ENCODE measurements at places on chromosomes 2 and 18.

GRCh38 chr18:50289108-50289443 lies 1.6 kb upstream of the CXXC1 start:
- no peak for DNase-seq

GRCh38 chr18:12744103-12744502 lies 41.3 kb downstream of the PSMG2 start:
- DNase-seq, result no peak

- DNase-seq, result no peak
Measured at GRCh38 chr2:232809349-232810124, 33.2 kb upstream of the KCNJ13 start.

DNA sequence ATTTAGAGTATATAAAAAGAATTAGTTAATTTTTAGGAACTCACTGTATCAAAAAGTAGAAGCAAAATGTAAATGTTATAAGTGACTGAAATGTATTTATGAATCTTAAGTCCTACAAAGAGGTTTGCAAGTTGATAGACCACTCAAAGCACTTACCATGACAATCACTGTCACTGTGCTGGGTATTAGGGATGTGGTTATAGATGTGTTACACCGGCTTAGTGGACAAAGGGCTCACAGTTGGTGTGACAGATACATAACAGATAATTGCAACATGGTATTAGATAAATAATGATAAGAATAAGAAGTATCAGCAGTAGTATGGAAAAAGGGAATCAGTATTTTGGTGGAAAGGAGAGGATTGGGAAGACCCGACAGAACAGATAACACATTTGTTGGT lies 21.6 kb downstream of the AGFG1 start:
- no peak for DNase-seq

DNA sequence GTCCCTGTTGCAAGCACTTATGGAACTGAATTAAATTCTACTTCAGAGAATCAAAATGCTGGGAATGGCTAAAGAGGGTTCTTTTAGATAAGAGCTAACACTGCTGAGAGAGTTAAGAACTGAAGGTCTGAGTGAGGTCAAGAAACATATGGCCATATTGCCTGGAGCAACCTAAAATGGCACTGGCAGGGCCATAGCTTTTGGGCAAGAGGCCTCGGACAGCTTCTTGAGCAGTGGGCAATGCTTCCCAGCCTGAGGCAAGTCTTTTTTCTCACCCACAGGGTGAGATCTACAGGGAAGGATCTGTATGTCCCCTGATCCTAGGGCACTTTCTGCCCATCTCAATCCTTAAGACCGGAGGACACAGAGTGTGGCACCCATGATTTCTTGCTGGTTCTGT lies 244.6 kb upstream of the NT5C1B start:
- DNase-seq, result no peak

DNA sequence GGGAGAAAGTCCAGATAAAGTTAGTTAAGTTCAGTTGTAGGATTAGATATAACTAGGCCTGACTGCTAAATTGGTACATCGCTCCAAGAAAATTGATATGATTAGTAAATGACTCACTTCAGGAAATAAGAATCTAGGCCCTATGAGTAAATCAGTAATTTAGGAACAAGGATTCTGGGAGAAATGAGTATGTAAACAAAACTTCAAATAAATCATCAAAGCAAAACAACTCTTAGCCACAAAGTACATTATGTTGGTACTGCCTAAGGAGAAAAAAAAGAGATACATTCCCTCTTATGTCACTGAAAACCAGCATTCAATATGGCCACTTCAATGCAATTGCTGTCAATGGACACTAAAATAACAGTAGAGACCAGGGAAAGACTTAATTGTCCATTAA lies 529.1 kb downstream of the ZNF804A start:
- no peak for DNase-seq

GRCh38 chr2:7845332-7845731 lies 836.5 kb upstream of the ID2 start:
- DNase-seq, result no peak

DNA sequence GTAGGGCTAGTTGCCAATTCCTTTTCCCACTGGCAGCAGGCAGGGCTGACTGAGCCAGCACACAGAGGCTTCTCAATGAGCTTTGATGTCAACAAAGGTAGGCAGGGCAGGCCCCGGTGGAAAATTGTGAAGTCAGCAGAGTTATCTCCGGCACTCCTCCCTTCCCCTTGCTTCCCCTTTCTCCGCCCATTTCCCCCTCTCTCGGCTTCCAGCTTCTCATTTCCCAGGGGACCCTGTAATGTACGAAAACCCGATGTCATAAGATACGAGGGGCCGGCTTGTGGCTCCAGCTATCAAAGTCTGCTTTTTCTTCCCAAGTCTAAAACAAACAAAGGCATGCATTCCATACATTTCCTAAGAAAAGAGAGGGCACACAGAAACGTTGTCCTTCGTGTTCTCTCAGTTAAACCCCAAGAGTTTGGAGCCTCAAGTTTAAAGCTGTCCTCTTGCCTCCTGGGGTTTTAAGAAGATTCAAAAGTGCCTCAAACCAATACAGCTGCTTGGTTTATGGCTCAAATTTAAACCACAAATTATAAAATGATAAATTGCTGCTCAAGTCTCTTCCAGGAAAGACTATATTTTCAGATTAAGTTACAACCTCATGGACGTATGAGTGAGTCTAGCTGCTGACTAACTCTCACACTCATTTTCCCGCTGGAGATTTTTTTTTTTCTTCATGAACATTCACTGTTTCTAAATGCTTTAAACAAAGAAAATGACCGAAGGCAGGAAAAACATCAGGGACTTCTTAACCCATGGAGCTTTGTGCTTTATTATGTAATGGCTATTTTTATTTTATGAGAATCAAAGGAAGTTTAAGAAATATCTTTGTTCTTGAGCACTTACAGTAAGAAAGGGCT lies 27.2 kb upstream of the EML4 start:
- DNase-seq, result no peak

GRCh38 chr2:232900811-232901735 lies 31.0 kb downstream of the SNORC start:
- no peak for DNase-seq

GRCh38 chr18:420661-421246 lies 79.7 kb downstream of the COLEC12 start:
- no peak for DNase-seq

- no peak for DNase-seq
Measured at GRCh38 chr18:22952525-22952924, 19.4 kb downstream of the RBBP8 start.

- DNase-seq, result no peak
Measured at GRCh38 chr2:120844070-120844738, 108.5 kb downstream of the GLI2 start.

DNA sequence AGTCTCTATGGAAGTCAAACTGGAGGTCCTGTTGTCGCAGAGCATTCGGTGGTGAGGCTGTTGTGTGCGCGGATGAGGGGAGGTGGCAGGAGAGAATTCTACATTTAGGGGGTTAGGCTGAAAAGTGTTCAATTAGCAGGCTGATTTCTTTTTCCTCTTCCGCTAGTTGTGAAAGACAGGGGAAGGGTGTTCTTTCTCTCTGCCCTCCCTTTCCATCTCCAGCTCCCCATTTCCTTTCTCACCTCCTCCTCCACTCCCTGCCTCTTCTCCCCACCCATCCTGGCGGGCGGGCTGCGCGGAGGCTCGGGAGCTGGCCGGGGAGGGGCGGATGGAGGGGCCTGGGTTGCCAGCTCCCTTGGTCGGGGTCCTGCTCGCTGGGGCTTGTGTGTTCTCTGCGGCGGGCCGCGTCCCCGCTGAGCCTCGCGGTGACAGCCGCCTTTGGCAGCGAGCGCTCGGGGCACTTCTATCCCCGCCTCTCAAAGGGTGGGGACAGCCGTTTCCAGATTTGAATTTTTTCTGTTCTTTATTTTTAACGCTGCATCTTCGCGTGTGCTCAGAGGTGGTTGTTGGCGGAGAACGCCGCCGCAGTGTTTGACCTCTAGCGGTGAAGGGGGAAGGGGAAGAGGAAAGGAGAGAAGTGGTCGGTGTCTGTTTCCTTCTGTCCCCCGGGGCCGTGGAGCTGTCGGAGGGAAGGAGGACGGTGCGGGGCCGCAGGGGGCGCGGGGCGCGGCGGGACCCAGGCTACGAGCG lies 3.6 kb downstream of the SOX11 start:
- DNase-seq, result no peak

GRCh38 chr2:238145851-238146250 lies 7.4 kb downstream of the KLHL30 start:
- no peak for DNase-seq

DNA sequence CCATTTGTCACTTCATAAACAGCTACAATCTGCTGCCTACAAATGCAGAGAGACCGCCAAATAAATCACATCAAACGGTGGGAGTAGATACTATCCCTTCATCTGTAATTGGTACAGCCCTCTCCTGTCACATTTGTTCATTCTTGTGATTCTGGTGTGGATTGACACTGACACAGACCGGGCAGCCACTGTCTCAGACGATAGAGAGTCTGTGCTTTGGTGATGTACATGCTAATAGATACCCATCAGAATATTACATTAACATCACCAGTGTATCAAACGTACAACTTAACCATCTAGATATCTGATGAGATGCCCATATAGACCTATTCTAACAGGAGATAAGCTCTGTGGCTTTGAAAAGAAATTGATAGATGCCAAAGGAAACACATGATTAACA lies 419.7 kb upstream of the ZEB2 start:
- no peak for DNase-seq

DNA sequence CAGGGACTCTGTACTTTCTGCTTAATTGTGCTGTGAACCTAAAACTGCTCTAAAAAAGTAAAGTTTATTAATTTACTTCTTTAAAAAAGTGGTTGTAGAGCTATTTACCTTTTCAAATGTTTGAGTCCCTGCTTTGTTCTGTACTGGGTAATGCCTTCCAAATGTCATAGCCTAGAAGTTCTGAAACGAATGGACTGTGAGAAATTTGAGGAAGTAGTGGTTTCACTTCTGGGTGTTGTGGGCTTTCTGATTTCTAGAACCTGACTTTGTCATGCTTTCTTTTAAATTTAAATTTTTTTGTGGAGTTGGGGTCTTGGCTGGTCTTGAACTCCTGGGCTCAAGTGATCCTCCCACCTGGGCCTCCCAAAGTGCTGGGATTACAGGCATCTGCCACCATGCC lies 44.6 kb downstream of the SMAD4 start:
- DNase-seq, result no peak

DNA sequence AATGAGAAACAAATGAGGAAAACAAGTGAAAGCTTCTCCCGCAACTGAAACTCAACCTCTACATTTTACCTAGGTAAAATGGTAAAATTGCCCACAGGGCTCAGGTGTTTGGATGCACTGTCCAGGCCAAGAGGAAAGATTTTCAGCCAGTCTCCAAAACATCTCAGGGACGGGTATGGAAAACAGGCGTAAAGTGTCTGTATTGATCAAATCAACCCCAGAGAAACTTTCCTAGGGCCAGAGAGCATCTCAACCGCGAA lies 361 bp upstream of the HAT1 start:
- no peak for DNase-seq

DNA sequence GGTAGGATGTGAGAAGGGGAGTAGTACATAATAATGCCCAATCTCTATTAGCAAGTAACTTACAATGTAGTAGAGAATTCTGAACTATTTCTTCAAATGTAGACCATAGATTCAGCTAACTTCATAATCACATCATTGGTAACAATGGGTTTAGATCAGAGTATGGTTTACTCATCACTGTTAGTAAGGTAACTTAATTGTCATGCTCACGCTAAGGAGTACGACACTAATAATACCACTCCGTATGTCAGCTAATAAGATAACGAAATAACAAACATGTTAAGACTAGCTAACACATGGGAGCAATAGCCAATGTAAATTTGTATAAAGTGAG lies 56.4 kb upstream of the CCDC141 start:
- no peak for DNase-seq

- DNase-seq, result no peak
Measured at GRCh38 chr2:28958689-28959088, 22.4 kb upstream of the TOGARAM2 start.

- no peak for DNase-seq
Measured at GRCh38 chr2:86410581-86410980, 30.6 kb upstream of the KDM3A start.

- DNase-seq, result no peak
Measured at GRCh38 chr2:20563251-20563650, 87.6 kb downstream of the HS1BP3 start.

DNA sequence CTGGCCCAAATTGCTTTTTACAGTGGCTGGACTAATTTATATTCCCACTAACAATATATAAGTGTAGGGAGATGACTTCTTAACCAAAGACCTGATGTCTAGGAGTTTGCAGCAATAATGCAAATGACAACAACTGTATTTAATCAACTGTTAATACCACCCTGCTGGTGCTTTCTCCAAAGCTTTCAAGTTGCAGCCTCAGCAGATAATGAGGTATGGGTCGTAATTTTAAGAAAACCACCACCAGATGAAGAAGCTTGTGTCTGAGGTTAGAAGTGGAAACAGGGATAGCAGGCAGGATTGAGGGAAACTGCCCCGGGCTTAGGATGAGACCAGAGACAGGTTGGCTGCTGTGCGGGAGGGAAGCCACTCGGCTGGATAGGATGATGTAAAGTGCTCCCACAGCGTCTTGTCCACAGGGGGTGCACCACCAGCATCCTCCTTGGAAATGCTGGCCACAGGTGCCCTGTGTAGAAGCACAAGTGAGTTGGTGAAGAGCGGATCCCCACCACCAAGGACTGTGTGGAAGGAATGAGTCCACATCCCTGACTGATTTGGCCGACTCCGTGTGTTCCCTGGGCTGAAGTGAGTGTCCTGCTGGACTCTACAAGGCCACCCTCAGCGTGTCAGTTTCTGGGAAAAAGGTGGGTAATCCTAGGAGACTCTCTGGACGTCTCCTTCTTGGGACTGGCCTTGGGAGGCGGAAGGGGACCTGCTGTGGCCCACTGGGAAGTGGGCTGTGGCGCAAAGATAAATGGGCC lies 76.1 kb upstream of the SMAD2 start:
- DNase-seq, result no peak

- DNase-seq, result no peak
Measured at GRCh38 chr2:237446338-237446665, 32.3 kb upstream of the COL6A3 start.

GRCh38 chr2:111661286-111661940 lies 222.6 kb downstream of the ANAPC1 start:
- DNase-seq, result no peak

- DNase-seq, result no peak
Measured at GRCh38 chr2:210715560-210716082, 159.2 kb downstream of the CPS1 start.

DNA sequence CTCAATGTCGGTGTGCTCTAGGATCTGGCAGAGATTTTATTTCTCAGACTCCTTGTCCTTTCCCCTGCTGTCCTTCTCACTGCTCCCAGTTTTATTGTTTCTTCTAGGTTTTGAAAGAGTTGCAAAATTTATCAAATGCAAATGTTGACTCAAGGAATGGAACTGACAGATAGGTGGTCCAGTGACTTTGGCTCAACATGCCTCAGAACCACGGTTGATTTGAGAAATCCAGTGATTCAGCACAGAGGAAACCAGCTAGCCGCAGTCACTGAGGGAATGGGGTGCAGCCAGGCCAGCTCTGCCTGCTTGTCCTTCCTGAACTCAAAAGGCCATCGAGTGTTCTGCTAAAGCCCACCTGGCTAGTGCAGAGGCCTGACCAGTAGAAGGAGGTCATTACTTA lies 125.7 kb upstream of the LYPD6 start:
- DNase-seq, result no peak

GRCh38 chr2:202361108-202361507 lies 15.0 kb upstream of the BMPR2 start:
- DNase-seq, result no peak

Data from stimulated activated CD8-positive, alpha-beta memory T cell treated with anti-CD3 and anti-CD28 coated beads, Interleukin-4, amount 100 ng/mL, for 1 hour (primary cell).